CD4-positive, alpha-beta T cell treated with Interleukin-4 for 1 hour (primary cell): ENCODE measurements at places on chromosomes 12 and 14.
A peak's percentile ranks its signal among the peaks of the same experiment; 100 is the strongest.

GRCh38 chr12:121992059-121992879, 29.4 kb upstream of the BCL7A start:
- DNase-seq: peak; percentile 72

DNA sequence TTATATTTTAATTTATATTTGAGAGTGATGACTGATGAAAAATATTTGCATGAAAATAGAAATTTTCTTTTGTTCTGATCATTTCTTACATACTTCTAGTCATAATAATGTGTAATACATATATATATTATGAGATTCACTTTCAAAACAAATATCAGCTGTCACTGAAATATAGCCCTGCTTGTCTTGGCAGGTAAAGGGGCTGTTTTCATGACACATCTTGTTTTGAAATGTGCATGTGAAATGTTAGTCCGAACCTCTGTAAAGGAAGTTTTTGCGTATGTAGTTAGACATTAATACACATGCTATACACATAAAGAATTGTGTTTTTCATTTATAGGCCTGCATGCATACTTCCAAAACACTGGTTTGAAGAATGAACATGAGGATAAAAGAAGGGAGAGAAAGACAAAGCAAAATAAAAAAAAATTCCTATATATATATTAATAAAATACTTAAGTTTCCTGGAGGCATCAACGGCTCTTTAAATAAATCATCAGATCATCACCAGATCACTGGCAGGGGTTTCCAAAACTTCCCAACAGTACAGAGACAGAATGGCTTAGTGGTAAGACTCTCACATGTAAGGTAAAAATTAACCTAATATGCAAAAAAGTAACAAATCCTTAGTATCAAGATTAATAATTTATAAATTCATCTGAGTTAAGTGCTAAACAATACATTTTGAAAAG, 60.1 kb downstream of the SEL1L start:
- no peak for DNase-seq

DNA sequence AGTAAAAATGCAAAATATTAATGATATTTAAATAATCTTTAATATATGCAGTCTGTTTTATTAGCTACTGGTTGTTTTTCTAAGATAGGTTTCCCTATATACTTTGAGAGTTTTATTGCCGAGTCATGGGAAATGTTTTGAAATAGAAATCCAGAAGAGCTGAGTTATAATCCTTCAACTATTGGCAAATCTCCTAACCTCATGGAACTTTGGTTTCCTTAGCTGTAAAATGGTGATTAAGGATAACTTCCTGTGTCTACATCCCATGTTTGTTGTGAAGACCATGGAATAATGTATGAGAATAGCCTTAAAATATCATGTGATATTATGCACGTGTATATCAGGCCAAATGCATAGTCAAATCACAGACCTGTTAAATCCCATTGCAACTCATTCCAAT, 51.0 kb downstream of the UNC79 start:
- no peak for DNase-seq

GRCh38 chr14:54251356-54251755, 145.5 kb upstream of the CDKN3 start:
- no peak for DNase-seq

GRCh38 chr14:76268047-76268431, 107.9 kb upstream of the ESRRB start:
- no peak for DNase-seq

DNA sequence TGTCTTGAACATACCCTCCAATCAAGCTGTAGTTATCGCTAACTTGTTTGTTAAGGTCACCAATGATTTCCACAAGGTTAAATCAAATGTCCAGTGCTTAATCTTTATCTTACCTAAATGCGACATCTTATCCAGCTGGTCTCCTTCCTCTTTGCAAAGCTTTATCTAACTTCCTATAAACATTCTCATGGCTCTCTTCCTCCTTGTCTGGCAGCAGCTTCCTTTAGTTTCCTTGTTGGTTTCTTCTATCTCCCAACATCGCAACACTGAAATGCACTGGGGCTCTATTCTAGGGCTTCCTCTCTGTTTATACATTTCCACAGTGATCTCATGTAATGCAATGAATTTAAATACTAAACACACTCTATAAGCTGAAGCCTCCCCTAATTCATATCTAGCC, 28.7 kb downstream of the UBE2N start:
- DNase-seq: no peak
